ENCODE measurements at places on chromosomes 16 and 17.

DNA sequence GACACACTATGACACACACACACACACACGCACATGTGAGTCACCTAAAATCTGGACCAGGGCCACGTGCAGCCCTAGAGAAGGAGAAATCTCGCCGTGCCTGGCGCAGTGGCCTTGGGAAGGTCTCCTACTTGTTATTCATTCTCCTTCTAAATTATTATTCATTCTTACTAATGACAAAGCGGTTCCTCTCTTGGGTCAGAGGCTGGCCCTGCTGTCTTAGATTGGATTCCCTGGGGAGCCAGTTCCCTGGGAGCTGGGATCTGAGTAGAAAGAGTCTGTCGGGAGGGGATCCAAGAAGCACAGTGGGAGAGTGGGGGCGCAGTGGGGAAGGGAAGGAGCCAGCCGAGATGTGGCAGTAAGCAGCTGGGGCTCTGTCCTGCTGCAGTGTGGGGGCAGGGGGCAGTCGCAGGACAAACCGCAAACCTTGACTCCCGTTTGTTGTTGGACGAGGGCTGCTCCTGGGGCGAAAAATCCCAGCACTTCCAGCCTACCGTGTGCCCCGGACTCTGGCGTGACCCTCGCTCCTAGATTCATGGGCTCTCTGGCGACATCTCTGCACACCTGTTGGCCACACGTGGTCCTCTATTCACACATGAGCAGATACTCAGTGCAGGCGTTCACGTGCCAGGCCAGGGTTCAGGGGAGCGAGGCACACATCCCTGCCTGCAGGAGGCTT lies 18.7 kb upstream of the JPH3 start:
- DNase-seq: no peak

DNA sequence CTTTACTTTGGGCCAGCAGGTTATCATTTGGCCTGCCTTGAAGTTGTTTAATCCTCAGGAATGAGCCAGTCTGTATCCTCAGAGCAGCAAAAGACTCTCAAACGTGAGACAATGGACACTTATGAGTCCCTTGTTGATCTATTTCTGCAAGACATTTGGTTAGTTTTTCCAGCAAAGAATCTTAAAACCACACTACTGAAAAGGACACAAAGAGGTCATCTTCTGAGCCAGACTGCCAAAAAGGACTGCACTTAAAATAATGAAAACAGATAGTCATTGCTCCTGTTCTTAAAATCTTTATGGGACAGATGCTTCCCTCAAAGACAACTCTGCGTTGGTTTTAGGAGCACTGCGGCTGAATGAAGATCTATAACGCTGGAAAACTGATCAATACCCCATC lies 205.7 kb upstream of the PSMD7 start:
- DNase-seq: no peak

DNA sequence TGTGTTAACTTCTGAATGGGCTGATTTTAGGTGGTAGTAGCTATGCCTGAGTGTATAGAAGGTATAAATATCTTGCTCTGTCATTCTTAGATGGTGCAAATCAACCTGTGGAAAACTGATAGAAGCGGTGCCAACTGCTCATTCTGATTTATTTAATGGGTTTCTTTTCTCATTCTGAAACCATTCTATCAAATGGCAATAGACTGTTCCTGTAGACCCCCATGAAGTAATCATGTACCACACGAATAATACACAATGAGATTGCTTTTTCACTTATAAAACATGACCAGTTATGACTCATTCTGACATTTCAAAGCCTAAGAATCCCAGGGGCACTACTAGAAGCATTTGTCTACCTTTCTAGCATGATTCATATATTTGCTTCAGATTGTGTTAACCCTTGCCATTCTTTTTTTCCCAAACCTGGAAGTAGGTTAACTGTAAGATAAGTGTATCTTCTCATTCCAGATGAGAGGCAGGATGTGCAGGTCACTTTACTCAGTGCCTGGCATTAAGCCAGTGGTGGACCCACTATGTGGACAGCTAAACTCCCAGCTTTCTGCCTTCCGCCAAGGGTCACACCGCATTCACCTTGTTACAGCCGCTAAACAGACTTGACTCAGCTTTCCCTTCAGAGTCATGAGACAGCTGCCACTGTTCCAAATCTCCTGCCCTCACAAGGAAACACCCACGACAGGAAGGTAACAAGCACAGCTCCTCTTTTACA lies 16.4 kb upstream of the SLC16A11 start:
- no peak for DNase-seq

- no peak for DNase-seq
These were observed 5.0 kb downstream of the PIK3R6 start for GRCh38 chr17:8862213-8863056.

DNA sequence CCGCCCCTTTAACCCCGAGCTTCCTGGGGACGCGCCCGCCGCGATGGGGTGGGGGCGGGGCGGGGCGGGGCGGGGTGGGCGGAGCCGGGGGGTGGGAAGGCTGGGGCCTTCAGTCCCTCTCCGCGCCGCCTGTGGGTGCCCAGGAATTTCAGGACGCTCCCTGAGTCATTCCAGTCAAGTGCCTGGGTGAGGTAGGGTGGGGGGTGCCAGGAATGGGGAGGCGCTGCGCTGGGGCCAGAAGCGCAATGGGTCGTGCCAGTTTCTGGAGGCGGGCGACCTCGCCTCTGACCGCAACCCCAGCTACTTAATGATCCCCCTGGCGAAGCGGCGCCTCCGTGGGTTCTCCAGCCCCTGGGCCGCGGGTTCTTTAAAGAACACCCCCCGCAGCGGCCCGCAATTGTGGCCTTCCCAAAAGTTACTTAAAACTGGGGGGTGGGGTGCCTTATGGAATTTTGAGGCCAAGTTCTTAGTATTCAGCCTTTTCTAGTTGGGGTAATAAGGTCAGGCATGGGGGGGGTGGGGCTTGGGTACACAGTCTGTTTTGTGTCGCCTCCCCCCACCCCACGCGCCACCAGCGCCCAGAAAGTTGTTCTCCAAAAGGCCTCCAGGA lies 826 bp upstream of the GSE1 start:
- no peak for DNase-seq

- DNase-seq: no peak
These were observed 2.0 kb downstream of the B3GNT9 start for GRCh38 chr16:67148656-67149275.

GRCh38 chr16:68664297-68664696 lies 19.2 kb downstream of the CDH3 start:
- DNase-seq: no peak

DNA sequence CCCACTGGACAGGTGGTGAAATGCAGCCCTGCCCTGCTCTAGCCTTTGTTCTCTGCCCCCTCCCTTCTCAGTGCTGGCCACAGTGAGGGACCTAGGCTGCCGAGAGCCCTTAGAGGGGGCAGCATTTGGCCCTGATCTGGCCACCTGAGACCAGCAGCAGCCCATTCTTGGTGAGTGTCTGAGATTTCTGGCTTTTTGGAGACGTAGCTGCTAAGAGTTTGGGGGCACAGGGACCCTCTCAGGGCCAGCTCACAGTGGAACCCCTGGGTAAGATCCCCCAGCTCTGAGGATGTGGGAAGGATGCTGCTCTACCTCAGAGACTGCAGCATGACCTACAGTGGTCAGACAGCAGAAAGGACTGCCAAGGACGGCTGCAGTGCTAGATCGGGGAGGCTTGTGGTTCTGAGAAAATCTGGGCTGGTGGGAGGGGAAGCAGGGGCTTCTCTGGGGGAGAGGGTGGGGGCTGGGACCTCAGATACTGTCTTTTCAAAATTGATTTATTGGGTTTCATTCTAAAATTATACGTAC lies 13.3 kb downstream of the GRB7 start:
- no peak for DNase-seq

- no peak for DNase-seq
These were observed 2.4 kb downstream of the KIAA0513 start for GRCh38 chr16:85029981-85030401.

DNA sequence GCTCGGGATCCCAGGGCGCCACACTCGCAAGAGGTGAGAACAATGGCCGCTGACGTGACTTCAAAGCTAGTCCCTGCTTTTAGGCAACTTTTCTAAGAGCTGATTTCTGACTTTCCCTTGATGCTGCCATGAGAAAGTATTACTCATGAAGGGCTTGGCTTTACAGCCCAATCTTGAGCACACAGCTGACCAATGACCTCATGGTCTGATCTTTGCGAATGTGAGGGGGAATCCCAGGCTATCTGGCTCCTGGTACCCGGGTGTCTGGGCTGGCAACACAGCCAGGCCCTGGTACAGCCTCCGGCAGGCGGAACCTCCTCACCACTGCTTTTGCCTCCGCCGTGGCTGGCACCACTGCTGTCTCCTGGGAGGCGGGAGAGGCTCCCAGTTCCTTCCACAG lies 17.5 kb downstream of the NDUFAF8 start:
- DNase-seq: no peak

DNA sequence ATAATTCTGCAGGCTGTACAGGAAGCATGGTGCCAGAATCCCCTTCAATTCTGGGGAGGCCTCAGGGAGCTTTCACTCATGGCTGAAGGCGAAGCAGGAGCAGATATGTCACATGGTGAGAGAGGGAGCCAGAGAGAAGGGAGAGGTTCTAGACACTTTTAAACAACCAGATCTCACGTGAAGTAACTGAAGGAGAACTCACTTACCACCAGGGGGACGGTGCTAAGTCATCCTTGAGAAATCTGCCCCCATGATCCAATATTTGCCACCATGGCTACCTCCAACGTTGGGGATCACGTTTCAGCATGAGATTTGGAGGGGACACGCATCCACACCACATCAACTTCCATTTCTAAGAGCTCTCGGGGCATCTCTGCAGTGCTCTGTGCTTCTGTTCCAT lies 37.4 kb upstream of the GNA13 start:
- DNase-seq: no peak

- peak; percentile 28 for DNase-seq
These were observed 19.0 kb downstream of the KCNG4 start for GRCh38 chr16:84220851-84221250.

DNA sequence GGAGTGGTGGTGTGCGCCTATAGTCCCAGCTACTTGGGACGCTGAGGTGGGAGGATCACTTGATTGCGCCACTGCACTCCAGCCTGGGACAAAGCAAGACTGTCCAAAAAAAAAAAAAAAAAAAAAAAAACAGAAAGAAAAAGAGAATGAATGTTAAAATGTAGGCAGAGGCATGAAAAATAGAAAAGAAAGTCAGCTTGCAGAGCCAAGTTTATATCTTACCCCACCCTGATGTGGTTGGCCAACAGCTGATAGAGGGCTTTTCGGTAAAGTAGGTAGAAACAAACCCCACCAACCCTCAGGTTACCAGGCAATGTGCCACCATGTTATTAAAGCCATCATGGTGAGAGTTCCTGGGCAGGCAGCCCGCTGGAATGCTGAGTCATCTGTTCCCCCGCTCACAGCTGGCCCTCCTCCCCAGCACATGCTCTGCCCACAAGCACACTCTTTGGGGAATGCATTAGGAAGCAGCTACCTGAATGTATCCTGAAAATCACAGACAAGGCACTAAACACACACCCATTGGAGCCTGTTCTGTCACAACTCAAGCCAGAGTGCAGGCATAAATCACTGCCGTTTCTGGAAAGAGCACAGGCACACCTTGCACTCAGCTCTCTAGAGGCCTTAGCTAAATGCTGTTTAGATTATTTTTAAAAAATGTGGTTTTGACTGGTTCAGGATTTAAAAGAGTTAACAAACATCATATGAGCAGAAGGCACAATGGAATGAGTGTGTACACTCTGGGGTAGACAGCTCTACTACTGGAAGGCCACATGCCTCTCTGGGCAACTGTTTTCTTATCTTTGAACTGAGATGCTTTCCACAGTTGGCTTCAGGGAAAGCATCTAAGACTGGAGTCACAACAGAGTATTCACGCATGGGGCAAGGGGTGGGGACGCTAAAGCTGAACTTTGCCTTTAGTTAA lies 128.5 kb downstream of the PARN start:
- peak; percentile 92 for DNase-seq

DNA sequence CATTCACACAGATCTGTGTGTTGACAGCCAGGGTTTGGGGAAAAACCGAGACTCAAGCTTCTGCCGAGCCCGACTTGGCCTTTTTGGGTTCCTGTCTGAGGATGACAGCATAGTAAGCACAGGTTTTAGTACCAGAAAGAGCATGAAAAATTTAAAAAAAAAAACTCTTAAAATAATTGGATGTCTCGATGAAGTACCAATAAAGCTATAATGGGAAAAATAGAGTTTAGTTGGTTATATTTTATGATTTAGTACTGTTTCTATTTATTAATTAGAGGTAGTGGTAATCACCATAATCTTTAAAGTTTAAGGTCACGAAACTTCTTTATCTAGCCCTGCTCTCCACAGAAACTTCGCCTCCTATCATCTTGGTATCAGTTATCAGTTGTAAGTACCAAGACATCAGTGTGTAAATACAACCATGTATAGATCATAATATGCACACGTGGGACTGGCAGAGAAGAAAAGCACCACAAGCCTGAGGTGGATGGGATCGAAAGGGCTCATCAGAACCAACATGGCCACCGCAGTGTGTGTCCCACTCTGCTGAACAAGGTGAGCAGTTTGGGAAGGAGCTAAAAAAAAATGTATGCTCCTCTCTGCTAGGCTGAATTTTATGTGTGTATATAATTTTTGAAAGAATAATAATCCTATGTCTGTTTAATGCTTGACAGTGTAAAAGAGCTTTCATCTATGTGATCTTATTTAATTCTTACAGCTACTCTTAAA lies 14.4 kb upstream of the EEF2K start:
- DNase-seq: peak; percentile 40

DNA sequence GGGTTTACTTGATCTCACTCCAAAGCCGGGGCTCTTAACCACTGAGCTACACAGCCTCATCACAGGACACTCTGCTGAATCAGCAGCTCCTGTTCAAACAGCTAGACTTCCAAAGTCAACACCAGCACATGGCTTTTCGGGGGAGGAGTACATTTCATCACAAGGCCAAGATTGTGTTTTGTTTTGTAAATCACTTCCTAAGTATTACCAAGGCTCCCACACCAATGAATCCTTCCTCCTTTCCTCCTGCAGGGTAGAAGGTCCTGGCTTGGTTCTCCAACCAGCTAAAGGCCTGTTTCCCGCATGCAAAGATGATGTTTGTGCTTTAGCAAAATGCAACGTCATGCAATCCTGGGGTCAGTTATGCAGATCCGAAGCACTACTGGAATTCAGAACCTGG lies 152.5 kb downstream of the XYLT1 start:
- DNase-seq: no peak

DNA sequence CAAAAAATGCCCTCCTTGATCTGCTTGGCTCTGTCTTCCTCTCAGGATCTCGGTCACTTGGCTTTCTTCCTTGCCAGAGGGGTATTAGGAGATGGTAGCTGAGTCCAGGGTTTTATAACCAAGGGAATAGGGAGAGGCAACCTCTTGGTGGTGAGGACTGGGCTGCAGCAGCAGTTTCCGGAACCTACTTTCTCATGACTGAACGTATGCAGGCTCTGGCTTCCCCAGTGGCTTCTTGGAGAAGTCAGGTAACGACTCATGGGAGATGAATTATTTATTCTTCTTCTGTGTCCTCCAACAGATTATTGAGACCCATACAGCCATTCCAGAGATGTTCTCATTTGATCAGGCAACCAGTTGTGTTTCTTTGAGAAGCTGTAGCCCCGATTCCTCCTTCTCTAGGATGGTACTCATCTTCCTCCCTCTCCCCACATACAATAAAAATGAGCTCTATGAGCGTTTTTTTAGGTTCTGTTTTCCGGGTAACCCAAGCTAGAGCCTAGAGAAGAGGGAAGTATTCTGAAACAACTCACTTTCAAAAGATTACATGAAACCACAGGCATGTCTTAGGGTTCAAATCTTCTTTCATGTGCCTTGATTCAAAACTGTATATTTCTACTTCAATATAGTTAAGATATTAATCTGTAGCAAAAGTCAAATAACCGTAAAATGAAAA lies 22.3 kb upstream of the DHX40 start:
- DNase-seq: no peak
